AG20443 (cell line): ENCODE measurements at places on chromosomes 3 and 15.

DNA sequence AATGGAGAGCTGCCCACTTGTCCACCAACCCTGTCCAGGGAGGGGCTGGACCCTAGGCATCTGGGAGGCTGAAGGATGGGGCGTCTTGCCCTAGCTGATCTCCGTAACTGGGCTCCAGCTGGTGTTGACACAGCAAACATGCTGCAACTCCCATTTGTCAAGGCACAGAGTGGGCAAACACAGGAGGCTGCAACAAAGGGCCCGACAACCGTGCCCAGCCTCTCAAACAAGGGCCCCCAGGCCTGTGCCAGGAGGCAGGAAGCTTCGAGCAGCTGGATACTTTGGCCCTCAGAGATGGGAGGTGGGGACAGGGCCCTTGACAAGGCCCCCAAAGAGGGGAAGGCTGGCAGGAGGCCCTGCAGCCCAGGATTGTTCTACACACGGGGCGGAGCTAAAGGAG, 64.2 kb upstream of the TMEM115 start:
- no peak for DNase-seq

GRCh38 chr3:16290007-16290826, 25.2 kb downstream of the OXNAD1 start:
- DNase-seq = peak; percentile 61

- no peak for DNase-seq
Measured at GRCh38 chr3:138455801-138456716, 21.6 kb downstream of the ESYT3 start.

DNA sequence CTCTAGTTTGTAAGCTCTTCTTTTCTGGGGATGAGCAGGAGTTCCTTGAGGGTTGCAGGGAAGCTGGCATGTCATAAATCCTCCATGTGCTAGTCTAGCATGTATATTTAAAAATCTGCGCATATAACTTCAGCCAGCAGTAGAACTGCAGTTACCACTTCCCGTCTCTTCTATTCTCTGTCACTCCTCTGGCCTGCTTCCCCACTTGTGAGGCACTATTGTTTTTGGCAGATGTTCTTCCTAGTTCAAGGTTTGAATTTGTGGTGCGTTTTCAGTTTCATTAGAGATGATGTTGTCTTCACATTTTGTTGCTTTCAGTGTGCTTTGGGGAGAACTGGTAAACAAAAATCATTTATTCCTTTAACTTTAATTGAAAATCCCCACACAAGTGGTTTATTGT, 169.1 kb upstream of the ZPLD1 start:
- DNase-seq = no peak

DNA sequence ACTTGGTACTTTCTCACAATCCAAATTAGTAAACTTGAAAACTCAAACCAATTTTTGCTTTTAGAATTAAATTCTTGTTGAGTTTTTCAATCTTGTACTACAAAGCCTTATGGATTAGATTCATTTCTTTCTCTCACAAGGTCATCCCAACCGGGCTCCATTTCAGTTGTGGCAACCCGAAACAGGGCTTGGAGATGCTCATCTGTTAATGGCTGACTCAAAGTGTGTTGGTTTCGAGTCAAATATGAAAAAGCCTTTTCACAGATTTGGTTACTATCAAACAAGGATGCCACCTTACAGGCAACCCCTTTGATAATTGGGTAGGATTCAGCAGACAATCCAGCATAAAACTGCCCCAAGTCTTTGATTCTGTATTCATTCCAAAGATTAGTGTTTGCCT, 1.8 kb downstream of the EPM2AIP1 start:
- no peak for DNase-seq

- no peak for DNase-seq
Measured at GRCh38 chr15:51600114-51600513, 22.5 kb downstream of the DMXL2 start.

DNA sequence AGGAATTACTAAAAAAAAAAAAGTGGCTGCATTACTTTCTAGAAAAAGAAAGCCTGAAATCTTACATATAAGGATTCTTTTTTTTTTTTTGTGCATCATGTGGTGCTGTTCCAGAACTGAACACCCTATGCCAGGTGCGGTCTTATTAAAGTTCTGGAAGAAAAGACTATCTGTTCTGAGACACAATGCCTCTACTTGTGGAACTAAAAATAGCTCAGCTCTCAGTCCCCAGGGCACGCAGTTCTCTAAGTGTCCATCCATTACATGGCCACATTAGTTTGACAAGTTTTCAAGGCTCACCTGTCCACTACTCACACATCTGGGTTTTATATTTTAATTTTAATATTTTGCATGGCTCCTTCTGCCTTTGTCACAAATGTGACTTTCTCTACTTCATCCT, 126.6 kb upstream of the ADAMTS9 start:
- no peak for DNase-seq

DNA sequence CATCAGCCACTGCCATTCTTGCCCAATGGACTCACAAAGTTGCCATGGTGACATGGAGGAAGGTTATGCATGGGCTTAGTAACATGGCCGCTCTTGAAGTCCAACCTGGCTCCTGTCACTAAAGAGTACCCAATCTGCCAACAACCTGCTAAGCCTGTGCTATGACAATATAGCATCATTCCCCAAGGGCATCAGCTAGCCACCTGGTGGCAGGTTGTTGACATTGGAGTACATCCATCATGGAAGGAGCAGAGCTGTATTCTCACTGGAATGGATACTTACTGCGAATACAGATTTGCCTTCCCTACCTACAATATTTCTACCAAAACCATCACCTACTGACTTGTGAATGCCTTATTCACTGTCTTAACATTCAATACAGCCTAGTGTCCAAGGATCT, 138.9 kb upstream of the RORA start:
- no peak for DNase-seq

DNA sequence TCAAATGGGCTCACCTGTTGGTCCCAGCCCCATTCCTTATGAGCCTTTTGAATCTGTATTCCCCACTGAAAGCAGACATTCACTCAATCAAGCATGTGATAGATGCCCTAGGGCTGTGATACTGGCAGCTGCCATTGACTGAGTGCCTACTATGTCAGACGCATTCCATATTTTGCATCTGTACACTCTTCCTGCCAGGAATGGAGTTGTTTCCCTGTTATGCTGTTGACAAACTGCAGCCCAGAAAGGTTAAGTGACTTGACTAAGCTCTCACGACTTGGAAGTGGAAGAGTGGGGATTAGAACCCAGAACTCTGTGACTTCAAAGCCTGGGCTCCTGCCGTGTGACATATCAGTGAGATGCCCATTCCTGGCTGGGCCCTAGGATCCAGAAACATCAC, 211.4 kb downstream of the RPLP1 start:
- no peak for DNase-seq

GRCh38 chr3:140206196-140207040, 271.4 kb downstream of the CLSTN2 start:
- peak; percentile 51 for DNase-seq

- no peak for DNase-seq
Measured at GRCh38 chr15:62253294-62253693, 88.2 kb upstream of the C2CD4B start.

DNA sequence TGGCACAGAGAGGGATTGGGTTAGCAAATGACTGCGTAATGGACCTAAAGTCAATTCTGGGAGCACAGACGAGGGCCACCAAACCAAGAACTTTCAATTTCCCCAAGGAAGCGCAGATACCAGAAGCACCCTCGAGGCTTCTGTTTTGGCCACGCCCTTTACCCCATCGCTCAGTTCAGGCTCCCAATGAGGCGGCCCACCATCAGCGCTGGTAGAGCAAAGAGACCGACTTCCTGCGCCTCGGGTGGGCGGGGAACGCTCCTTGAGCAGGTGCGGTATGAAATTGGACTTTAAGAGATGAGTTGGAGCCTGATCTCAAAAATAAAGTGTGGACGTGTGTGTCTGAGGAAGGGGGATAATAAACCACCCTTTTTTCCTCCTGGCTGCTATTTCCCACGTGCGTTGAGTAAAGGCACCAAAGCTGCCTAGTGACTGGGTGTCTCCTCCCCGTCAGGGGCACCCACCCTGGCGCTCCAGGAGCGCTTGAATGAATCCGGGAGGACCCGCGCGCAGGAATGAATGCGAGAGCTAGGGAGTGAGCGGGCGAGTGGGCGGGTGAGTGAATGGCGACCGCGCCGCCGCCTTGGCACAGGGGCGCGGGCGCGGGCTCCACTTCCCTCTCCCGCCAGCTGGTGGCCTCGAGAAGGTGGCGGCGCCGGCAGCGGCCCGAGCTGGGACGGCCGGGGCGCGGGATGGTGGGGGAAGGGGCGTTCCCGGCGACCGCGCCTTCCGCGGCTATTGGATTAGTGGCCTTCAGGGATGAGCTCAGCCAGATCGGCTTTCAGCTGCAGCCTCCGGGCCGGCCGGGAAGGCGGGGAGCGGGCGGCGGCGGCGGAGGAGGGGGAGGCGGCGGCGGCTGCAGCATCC, at the start of gene SPSB4:
Gene SPSB4, plus strand, starts transcription at position 772 of the 867 bp plus-strand sequence. CDS start 14,758 bp downstream, outside the sequence.
- DNase-seq = peak; percentile 83

- DNase-seq = peak; percentile 63
Measured at GRCh38 chr3:64143409-64144130, 81.7 kb downstream of the PRICKLE2 start.

DNA sequence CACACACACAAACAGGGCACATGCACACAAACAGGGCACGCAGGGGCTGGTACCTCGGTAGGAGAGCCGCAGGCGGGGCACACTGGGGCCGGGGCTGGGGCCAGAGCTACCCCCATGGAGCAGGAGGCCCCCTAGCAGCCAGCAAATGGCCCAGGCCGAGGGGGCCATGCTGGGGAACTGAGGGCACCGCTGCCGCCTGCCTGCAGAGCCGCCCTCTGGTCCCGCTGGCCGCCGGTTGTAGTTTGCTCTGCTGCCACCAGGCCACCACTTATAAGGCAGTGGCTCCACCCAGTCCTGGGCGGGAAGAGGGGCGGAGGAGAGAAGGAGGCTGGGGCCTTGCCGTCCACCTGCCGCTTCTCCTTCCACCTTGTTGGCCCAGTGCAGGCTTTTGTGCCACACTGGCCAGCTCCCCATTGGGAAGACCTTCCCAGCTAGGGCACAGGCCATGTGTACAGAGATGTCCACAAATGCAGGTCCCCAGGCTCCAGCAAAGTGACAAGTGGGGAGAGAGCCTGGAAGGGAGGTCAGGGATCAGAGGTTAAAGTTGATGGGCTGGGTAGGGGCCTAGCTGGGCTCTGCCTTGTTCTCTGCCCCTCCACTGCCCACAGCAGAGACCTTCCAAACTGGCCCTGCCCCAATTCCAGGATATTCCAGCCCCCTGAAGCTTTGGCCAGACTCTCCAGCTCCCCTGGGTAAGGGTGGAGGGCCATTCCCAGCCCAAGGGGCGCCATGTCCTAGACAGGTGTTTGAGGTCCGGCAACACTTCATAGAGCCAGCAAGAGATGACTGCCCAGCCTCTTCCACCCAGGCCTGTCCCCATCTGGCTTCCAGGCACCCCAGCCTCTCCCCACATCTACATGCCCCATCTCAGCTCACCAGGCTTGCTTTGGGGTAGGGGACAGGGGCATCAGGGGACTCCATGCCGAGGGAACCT, at the start of gene SEMA3G:
Gene SEMA3G, minus strand, starts transcription at position 244 of the 934 bp plus-strand sequence. Its CDS starts 76 bp downstream, at position 168.
- DNase-seq = peak; percentile 89

DNA sequence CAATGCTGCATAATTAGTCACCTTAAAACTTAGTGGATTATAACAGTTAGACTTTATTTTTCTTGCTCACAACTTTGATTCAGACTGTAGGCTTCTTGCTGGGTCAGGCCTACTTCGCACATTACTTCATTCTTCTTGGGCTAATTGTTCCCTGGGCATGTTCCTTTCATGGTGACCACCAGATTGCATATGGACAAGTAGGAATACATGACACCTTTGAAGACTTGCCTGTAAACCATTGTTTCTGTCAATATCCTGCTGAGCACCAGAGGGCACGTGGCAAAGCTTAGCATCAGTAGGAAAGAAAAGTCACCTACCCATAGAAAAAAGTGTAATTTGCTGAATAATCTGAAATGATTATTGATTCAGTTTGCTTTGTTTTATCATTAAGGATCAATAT, 54.3 kb upstream of the ROBO1 start:
- no peak for DNase-seq
